ENCODE measurements at places on chromosomes 4 and X.

DNA sequence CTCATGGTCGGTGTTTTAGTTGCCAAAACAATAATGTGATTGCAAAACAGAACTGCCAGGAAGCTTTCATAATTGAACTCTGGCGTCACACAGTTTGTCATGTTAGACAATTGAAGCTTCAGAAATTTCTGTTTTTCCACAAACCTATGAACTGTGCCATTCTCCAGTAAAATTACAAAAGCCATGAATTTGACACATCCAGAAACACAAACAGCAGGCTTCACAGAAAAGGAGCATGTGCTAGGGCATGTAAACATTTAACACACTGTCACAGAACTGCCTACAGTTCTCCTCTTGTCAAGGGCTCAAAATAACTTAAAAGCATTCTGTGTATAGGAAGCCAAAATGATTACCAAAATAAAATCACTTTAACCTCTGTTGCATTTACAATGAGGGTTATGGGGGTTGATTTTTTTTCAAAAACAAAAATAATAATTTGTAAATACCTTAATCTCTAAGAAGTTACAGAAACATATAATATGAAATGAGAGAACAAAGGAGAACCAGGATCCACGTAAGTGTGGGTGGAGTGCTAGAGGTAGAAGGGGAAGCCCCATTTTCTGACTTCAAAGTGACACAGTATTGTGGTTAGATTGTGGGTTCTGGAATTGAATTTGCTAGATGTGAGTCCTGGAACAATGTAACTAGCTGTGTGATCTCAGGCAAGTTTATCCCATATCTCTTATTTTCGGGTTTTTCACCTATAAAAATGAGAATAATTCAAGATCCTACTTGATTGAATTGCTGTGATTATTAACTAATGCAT, 295.0 kb downstream of the CENPC start:
- no peak for DNase-seq

DNA sequence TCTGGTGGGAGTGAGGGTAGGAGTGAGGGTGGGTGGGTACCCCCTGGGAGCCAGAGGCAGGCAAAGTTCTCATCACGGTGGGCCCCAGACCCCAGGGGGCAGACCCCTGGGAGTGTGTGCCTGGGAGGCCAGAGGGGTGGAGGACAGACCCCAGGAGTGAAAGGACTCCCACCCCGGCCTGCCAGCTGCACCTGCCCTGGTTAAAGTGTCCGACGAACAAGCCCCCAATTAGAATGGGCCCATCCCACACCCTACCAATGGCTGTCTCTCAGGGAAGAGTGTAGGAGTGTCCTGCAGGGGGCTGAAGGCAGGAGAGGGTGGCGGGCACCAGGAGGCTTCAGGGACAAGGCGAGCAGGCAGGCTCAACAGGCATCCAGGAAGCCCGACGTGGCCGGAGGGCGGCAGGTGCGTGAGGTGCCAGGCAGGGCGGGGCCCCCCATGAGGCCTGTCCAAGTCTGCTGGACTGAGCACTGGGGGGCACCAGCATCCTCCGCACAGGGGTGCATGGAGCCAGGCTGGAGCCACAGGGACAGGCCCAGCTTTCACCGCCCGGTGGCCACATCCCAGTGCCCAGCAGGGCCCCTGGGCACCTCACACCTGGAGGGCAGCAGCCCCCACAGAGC, 8.7 kb downstream of the PDE6B start:
- no peak for DNase-seq

DNA sequence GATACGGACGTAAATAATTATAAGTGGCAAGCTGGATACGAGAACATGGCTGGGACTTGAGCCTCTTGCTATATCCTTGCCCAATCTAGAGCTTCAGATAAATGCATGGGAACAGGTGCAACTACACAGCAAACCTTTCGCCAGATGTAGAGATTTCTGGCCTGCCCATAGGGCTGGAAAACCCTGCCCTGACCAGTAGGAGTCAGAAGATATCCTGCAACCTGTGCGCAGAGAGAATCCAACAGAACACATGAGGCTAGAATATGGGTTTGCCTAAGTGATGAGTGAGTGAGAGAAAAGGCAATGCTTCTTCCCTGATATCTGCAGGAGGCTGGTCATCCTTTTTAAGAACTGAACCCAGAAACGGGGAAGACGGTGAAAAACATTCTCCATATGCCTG, 805.3 kb upstream of the TENM3 start:
- DNase-seq = no peak

- DNase-seq = no peak
Measured at GRCh38 chrX:31832263-31832662, 760.4 kb upstream of the FTHL17 start.

DNA sequence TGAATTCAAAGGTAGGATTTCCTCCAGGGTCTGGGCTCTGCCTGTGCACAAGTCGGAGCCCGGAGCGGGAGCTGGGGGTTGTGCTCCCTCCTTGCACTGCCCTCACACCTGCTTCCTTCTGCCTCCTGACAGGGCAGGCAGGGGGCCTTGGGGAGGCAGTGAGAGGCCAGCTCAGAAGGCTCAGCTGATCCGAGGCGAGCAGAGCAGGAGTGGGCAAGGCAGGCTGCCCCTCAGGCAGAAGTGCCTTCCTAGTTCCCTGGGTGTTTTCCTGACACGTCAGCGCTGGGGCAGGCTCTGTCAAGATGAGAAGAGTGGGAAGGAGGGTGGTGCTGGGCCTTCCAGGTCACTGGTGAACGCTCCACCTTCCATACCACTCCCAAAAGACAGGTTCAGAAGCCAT, 5.5 kb upstream of the IRAK1 start:
- no peak for DNase-seq

Data from NCI-H1694 (cell line).